ENCODE measurements at places on chromosomes 1 and 21.

- no peak for DNase-seq
These were observed 34.0 kb upstream of the DPT start for GRCh38 chr1:168763031-168763430.

- no peak for DNase-seq
These were observed 753.3 kb downstream of the LTN1 start for GRCh38 chr21:28239340-28239739.

- DNase-seq: no peak
These were observed 349.1 kb upstream of the NEGR1 start for GRCh38 chr1:72631449-72631848.

DNA sequence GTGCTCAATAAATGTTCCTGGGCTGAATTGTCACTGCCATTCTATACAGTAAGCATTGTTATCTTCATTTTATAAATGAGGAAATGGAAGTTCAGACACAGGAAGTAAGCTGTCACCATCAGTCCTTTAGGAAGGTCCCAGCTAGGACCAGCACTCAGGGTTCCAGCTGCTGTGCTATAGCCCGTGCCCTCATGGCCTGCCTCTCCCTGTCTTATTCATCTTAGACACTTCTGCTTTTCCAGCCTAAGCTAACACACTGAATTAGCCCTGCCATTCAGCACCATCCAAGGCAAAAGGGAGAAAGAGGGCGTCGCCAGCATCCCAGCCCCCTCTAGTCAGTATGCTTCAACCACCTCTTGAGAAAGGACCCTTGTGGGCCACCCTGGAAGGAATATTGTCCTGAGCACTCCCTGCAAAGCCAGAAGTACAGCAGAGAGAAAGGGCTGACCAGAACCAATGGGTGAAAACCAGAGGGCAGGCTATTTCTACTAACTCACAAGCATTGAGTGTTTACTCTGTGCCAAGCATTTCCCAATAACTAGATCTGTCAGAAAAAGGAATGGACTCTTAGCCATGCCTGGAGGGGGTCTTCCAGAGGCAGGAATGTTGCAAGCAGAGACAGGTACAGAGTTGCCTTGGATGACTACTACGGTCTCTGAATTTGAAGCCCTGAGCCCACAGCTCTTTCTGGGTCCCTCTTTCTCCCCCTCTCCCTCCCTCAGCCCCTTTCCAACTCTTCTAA lies 77.9 kb upstream of the NFIA start:
- no peak for DNase-seq

GRCh38 chr1:155864393-155864792 lies 5.0 kb downstream of the SYT11 start:
- no peak for DNase-seq

DNA sequence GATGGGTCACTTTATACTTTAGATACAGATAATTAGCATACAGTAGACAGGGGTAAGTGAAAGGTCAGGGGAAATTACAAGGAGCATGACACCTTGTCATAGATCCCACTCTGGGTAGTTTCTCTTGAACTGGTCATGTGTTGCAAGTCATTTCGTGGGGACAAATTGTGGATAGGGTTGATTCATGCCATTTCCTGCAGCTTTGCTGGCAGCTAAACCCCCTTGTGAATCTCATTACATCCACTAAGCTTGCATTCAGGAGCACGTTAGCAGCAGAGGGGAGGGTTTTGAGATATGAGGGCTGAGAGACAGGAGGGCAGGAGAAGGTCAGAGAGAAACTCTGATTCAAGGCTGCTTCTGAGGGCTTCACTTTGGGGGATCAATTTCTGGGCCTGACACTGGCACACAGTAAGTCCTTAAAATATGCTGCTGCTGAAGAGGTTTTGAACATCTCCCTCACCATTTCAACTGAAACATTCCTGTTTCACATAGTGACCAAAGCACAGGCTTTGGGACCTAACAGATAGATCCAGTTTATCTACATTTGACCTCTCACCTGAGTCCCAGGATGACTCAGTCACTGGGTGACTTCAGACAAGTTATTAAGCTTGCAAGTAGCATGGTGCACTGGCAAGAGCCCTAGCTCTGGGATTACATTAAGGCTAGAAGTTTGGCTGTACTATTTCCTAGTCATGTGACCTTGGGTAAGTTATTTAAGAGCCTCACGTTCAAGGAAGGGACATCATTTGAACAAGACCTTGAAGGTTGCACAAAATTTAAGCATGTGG lies 206.0 kb upstream of the USP24 start:
- DNase-seq: no peak

DNA sequence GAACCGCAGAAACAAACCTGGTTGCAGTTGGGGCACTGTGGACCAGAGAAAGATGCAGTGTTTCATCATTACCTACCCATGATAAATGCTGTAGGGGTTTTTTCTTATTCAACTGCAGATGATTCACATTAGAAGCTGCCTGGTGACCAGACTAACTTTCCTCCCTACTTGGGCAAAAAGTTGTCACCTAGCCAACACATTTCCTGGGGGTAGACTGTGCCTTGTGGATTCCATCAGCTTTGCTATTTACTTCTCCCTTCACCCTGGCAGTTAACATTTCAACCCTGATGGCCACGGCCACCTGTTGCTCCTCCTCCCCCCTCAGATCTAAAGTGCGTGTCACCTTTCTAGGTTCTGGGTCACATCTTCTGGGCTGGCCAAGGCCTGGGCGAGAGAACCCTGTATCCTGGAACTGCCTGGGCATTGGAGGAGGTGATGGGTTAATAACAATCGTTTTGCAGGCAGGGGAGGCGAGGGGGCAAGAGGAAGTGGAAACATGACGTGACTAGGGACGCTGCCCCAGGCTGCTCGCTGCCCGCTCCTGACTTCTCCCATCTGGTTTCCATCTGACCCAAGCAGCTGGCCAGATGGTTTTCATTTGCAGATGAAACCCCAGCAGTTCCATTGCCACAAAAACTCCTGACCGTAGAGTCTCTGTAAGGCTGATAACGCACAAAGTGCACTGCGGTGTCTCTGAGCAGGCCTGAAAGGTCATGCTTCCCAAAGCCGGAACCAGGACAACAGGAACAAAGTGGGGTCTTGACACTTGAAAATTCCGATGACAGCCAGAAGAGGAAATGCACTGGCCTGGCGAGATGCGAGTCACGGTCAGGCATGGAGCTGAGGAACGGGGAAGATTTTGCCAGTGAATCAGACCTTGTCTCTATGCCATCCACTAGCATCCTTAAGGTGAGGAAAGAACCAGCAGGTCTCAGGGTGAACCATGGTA lies 36.6 kb downstream of the CAPZB start:
- peak; percentile 70 for DNase-seq

- peak; percentile 75 for DNase-seq
These were observed 610 bp upstream of the HES4 start for GRCh38 chr1:1000357-1001056.

DNA sequence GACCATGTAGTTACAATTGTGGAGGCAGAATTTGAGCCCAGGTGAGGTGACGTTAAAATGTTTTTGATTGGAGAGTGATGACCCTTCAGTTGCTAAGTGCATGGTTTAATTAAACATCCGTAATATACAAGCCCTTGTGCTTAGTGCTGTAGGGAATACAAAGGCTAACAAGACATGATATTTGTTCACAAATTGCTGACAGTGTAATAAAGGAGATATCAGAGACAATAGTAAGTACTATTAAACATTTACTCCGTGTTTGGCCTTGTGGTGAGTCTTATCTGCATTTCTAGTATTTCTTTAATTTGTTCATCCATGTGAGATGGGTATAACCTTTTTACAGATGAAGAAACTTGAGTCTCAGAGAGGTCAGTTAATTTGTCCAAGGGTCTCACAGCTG lies 37.9 kb downstream of the RLF start:
- DNase-seq: no peak

GRCh38 chr1:93148001-93148400 lies 32.2 kb downstream of the TMED5 start:
- no peak for DNase-seq

DNA sequence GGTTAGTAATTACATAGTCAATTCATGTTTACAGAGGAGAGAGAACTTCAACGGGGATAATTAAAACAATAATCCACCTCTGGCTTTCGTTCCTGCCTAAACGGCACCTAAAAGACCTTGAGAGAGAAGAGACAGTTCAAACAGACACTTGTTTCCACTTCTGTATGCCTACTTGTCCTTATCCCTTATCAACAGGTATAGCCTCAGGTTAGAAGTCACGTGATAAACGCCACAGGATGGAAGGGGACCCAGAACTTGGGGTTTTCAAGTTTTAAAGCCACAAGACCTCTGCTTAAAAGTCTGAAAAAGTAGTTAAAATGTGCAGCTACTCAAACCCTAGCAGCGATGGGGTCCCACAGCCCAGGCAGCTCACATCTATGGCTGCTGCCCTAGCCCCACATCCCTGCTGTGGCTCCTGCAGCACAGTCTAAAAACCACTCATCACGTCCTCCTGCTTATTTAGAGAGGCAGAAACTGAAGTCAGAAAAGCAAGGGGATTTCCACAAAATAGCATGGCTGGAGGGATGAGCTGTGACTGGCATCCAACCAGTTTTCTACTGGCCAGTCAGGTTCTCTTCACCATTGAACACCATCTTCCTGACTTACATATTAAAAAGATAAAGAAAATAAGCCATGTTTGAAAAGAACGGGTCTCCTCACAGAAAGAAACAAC lies 51.2 kb upstream of the SEC16B start:
- no peak for DNase-seq

GRCh38 chr1:227453631-227454355 lies 109.6 kb upstream of the ZNF678 start:
- DNase-seq: no peak

DNA sequence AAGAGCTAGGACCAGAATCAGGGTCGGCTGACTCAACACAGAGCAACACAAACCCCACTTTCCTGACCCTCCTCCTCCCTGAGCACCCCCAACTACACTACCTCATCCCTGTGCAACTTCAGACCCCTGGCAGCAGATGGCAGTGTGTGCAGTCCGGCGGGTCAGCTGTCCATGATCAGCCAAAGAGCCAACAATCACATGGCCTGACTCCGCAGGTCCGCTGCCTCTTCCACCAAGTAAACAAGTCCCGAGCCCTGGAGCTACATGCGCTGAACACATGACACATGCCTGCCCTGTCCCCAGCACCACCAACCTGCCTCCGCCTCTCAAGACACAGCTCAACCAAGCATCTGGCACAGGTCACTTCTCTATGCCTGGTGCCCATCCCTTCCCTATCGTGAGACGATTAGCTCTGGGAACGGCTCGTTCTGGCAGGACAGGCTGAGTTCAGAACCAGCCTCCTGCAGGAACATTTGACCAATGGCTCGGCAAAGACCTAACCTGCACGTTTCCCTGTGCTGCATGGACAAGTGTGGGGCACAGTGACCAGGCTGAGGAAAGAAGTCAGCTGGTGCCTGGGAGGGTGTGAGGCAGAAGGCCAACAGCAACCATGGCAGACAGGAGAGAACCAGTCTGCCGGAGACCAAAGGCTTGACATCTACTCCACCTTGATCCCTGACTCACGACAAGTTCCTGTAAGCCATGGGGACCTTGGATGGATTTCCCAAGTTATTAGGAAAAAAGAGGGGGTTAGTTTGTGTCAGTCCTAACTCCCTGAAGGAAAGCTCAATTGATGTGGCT lies 60.3 kb downstream of the CD46 start:
- peak; percentile 84 for DNase-seq

- DNase-seq: no peak
These were observed 4.1 kb downstream of the WRAP73 start for GRCh38 chr1:3645666-3646355.

Measured in adrenal gland (tissue), 19 donors.